ENCODE measurements at places on chromosomes 2 and 18.

DNA sequence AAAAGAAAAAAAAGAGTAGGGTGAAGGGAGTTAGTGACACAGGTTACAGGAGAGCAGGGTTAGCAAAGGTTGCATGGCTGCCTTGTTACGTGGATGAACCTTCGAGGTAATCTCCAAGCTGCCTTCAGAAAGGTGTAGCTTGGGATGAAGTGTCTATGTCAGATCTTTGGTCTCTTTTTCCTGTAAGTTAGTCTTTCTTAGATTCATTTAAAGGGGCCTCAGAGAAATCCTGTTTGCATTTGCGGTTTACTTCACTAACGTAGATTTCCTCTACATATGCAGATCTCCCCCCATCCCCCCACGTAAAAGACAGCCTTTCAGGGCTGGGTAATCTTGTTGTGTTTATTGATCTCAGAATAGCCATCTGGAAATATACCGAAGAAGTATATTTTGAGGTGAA, 83.7 kb downstream of the MTA3 start:
- no peak for DNase-seq

DNA sequence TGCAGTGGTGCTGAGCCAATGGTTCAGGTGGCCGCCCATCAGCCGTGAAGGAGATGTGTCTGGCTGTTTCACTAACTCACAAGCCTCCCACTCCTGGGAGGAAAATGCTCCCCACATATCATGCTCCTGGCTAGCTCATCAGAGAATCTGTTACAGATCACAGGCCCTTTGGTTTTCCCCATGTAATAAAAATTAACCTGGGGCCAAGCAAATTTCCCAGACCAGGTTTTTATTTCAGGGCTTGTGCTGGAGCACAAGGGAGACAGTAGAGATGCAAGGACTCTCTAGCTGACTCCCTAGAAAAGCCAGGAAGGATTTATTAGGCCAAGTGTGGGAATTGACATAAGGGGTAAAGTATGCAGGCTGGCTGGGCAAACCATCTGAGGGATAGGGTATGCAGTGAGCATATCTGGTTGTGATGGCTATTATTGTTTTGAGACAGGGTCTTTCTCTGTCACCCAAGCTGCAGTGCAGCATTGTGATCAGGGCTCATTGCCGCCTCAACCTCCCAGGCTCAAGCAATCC, 40.6 kb upstream of the CCBE1 start:
- DNase-seq: no peak

- DNase-seq: no peak
These were observed 28.2 kb upstream of the YWHAQ start for GRCh38 chr2:9658972-9659371.

DNA sequence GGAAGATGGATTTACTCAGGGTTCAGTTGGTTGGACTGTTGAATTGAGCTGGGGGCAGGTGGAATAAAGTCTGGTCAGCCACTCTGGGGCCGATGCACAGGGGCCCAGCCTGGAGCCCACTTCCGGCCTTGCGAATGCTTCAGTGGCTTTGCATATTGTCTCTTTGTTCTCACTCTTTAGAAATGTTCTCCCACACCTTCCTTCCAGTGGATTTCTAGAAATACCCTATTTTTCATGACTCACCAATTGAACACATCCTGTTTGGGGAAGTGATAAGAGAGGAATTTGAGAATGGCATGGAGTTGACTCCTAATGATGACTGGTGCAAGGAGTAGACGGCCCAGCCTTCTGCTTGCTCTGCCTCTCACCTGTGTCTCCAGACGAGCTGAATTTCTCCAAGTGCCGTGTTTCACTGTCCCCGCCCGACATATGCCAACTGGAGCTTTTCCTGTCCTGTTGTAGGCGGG, 28.1 kb downstream of the ASAP2 start:
- DNase-seq: no peak

DNA sequence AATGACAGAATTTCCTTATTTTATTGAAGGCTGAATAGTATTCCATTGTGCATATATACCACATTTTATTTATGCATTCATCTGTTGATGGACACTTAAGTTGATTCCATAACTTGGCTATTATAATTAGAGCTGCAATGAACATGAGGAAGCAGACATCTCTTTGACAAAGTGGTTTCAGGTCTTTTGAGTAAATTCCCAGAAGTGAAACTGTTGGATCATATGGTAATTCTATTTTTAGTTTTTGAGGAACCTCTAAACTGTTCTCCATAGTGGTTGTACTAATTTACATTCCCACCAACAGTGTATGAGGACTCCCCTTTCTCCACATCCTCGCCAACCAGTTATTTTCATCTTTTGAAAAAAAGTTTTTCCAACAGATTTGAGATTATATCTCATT, 77.5 kb downstream of the TMEM200C start:
- DNase-seq: no peak

DNA sequence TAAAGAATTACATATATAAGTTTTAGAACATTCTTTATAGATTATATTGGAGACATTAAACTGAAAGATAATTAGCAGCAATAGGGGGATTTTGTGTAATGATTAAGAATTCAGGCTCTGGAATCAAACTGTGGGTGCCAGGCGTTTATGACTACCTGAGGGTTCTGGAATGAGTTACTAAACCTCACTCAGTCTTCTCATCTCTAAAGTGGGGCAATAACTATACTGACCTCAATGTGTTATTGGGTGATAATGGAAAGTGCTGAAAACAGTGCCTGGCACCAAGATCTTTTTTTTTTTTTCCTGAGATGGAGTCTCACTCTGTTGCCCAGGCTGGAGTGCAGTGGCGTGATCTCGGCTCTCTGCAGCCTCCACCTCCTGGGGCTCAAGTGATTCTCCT, 7.2 kb downstream of the SERPINB8 start:
- no peak for DNase-seq

- DNase-seq: no peak
These were observed 793.3 kb downstream of the PLCL1 start for GRCh38 chr2:198597648-198598047.

DNA sequence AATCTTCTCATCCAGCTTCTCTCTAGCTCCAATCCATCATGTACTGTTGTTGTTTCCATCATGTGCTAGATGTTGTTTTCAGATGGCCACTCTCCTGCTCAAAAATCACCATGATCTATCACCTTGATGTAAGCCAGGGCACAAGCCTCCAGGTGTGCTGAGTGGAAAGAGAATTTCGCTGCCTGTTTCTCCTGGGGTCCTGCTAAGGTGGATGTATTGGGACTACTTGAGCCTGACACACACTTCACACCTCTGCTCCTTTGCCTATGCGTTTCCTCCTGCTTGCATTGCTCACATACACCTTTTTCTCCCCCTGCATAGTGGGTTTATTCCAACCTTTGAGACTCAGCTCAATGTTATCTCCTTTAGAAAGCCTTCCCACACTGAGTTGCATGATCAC, 287.6 kb downstream of the CYRIA start:
- no peak for DNase-seq

DNA sequence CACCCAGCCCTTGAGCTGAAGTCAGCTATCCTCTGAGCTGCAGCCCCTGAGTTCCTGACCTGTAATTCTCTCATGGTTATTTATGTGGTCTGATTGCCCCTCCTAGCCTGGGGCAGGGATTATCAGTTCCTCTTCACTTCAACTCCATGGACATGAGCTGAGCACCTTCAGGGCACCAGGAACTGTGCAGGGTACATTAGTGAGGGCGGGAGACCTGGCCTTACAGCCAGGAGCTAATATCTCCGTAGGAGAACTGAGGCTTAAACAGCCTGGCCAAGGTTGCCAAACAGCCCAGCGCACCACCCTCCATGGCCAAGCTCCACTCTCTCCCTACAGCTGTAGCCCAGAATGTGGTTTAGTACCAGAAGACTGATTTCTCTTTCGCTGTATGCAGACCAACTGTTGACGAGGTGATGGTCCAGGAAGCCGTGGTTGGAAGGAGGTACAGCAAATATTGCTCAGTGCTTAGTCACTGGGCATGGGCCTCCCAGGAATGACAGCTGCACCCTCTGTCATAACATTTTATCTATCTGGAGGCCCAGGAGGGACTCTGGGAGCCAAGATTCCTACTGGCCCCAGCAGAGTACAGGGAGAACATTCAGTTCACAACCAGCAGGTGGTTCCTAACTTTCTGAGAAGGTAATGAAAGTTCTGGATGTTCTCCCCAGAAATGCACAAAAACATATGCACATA, 228.7 kb upstream of the SIX2 start:
- DNase-seq: no peak

DNA sequence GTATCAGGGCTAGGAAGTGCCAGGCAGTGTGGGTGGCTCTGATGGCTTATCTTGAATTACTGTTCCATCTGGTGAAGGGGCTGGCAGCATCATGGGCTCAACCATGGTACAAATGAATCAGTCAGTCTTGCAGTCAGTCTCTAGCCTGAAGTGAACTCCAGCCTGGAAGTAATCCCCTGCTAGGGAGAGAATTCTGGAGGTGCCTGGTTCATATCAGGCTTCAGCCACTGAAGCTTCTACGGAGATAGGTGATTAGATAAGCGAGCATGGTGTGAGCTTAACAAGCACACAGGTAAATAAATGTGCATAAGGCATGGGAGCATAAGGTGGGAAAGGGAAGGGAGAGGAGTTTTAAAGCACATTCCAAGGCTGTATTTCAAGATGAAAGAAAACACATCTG, 541.7 kb downstream of the MBD2 start:
- no peak for DNase-seq

DNA sequence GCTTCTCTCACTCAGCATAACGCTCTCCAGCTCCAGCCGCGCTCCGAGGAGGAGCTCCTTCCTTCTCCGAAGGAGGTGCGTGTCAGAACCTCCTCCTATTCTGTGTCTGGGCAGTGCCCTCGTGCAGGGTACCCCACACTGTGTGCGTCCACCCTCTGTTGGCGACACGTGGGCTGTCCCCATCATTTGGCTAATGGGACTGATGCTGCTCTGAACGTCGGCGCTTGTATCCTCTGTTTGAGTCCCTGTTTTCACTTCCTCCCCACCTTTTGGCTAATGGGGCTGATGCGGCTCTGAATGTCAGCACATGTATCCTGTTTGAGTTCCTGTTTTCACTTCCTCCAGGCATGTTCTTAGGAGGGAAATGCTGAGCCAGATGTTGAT, 22.2 kb downstream of the KCNG2 start:
- no peak for DNase-seq

DNA sequence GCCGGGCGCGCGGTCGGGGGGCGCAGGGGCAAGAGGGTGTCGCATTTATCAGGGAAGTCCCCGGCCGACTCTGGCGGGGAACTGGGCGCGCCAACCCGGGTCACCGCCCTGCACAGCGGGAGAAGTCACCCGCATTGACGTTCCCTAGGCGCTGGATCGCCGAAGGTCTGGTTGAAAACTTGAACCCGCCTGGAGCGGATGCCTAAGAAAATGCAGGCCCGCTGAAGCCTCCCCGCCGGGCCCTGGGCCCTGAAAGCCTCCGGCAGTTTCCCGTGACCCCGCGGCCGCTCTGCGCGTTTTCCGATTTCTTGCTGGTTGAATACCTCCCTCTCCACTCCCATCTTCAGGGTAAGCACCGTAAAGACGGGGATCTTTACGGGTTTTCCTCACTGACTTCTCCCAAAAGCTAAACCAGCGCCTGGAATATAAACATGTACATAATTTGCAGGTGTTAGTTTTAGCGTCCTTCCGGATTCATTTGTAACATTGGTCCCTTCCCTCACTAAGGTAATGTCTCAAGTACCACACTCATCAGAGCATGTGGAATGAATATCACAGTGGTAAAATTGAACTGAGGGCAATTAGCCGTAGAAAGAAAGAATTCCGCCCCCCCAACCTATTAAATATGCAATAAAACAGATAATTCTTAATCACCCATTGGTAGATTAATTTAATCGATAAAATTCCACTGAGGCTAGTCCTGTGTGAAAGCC, 675 bp upstream of the SPIRE1 start:
- DNase-seq: no peak

DNA sequence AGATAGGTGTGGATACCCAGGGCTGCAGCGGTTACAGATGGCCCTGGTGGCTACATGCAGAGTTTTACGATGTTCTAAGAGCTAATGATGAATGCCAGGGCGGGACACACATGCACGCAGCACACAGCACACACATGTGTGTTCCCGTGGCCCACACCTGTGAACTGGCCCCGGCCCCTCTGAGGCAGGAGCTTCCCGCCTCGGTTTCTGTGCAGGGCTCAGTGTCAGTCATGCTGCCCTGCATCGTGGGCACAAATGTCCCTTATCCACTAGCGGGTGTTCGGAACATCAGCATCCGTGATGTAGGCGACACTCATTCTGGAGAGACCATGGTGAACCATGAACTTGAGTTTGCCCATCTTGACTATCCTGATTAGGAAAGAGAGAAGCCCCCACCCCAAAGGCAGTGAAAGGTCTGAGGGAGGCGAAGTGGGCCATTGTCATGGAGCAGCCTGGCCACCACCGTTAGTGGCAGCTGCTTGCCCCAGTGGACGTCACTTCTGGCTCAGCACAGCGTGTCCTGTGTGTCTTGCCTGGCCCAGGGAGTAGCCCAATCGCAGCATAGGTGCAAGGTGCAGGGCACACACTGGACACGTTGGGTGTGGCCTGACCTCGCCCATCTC, 43.8 kb downstream of the DCDC2C start:
- DNase-seq: no peak

Measured in NCI-H2081 treated with DMSO at 0.1 percent for 48 hours (cell line).